Stimulated activated CD4-positive, alpha-beta T cell treated with anti-CD3 and anti-CD28 coated beads, Interleukin-4, amount 100 ng/mL, for 48 hours (primary cell): ENCODE measurements at places on chromosomes 11 and 22.

GRCh38 chr11:68508425-68508824 is 47.9 kb downstream of the PPP6R3 start:
- no peak for DNase-seq

- DNase-seq = no peak
These were observed 398.1 kb upstream of the API5 start for GRCh38 chr11:42913731-42914130.

DNA sequence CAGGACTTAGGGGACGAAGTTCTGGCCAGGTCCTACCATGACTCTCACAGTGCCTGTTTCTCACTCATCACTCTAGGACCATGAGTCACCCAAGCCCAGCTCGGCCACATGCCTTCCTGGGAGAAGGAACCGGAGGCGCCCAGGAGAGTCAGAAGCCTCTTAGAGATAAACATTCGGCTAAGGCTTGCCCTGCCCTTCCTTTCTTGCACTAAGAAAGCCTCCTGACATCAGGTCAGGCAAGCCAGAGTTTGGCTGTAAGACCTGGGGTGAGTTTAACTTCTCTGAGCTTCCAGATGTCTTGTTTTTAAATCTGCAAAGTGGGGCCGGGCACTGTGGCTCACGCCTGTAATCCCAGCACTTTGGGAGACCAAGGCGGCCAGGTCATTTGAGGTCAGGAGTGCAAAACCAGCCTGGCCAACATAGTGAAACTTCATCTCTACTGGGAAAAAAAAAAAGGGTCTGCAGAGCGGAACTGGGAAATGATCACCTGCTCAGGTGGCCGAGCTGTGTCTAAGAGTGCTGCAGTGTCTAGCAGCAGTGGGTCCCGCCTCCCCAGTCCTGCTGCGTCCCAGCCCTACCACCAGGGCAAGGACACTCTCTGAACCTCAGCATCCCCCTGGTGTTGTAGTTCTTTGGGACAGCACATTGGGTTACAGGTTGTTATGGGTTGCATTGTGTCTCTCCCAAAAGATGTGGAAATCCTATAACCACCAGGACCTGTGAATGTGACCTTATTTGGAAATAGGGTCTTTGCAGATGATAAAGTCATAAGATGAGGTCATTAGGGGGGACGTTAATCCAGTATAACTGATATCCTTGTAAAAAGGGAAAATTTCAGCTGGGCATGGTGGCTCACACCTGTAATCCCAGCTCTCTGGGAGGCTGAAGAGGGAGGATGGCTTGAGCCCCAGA is 1.8 kb upstream of the CARS1 start:
- DNase-seq = no peak

- DNase-seq = no peak
These were observed 9.0 kb upstream of the NUCB2 start for GRCh38 chr11:17267576-17267975.

DNA sequence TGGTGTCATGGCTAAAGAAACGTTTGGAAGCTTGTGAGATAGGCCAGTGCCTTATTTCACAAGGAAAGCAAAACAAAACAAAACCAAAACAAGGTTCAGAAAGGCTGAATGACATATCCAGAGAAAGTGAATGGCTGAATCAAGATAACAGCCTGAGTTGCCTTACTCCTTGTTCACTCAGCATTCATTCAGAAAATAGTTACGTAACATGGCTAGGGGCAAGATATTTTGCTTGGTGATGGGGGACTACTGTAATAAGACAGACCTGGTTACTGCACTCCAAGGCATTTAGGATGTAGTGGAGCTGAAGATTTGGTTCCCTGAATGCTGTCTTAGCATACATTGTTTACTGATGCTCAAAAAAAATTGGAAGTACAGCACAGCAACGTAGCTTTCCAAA is 47.7 kb downstream of the C11orf91 start:
- DNase-seq = no peak

GRCh38 chr11:63961608-63962412 is 12.6 kb upstream of the COX8A start:
- no peak for DNase-seq

GRCh38 chr11:12792018-12792417 is 117.8 kb downstream of the TEAD1 start:
- no peak for DNase-seq
